ENCODE measurements at places on chromosomes 13 and 19.

- no peak for DNase-seq
These were observed 179.8 kb downstream of the COG6 start for GRCh38 chr13:39835253-39835652.

DNA sequence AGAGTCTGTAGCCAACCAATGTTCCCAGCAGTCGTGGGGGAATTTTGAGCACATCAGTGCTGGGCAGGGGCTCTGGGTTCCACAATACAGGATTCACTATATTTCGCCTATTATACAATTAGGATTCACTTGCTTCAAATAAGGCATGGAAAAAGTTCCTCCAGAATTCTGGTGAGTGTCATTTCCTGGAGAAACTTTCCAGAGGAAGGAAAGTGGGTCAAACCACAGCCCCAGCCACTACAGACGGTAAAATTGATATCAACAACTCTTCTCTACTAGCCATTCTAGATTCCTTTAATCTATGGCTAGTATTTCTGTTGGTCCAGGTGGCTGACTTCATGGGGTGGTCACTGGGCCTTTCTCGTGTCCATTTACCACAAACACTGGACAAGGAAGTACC is 10.5 kb downstream of the MYCBP2 start:
- no peak for DNase-seq

- no peak for DNase-seq
These were observed 24.3 kb downstream of the LRFN3 start for GRCh38 chr19:35960432-35960972.

GRCh38 chr13:76886005-76886291 is 257 bp downstream of the KCTD12 start:
- no peak for DNase-seq

GRCh38 chr19:34504809-34505291 is 23.3 kb downstream of the WTIP start:
- no peak for DNase-seq

GRCh38 chr13:32932376-32932775 is 83.8 kb upstream of the KL start:
- peak; percentile 32 for DNase-seq

DNA sequence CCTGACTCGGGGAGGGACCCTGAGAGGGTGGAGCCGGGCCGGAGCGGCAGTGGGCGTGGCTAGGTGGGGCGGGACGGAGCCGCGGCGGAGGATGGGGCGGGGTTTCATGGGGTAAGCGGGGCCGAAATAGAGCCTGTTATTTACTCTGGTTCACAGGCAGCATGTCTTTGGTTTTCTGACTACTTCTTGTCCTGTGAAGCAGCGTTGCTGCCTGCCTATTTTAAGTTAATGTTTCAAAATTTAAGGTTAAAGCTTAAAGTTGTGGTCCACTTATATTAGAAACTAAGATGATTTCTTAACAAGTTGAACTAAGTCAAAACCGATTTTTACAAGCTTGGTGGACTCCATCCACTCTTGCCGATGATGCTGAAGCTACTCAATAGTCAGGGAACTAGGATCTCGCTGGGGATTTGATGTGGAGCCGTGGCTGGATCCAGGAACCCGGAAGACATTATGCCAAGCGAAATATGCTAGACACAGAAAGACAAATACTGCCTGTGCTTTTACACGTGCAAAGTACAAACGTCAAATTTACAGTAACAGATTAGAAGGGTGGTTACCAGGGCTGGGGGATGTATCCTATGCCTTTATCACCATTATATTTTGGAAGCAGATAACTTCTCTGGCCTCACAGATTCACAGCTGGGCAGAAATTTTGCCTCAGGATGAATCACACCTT is 433 bp upstream of the ZNF616 start:
- DNase-seq: no peak

- peak; percentile 40 for DNase-seq
These were observed 65.2 kb downstream of the TEX26 start for GRCh38 chr13:30997697-30998096.

DNA sequence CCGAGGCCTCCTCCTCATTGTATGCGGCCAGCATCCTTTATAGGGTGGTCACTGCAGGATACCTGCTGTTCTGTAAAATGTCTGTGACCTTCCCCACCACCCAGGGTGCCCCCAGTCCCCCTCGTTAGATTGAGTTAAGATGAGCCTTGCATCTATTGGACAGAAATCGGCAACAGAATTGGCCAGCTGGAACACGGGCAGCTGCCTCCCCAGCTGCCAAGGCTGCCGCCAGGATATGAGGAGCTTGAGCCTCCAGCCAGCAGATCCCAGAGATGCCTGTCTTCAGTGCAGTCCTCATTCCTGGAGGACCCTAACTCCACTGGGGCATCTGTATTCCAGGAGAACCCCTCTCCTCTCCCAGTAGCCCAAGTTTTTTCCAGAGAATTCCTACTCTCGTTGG is 463.0 kb downstream of the TSHZ3 start:
- DNase-seq: no peak

GRCh38 chr19:18414504-18415177 is 4.6 kb upstream of the SSBP4 start:
- peak; percentile 34 for DNase-seq

- DNase-seq: peak; percentile 7
These were observed 943 bp downstream of the SLAIN1 start for GRCh38 chr13:77698201-77699058.

DNA sequence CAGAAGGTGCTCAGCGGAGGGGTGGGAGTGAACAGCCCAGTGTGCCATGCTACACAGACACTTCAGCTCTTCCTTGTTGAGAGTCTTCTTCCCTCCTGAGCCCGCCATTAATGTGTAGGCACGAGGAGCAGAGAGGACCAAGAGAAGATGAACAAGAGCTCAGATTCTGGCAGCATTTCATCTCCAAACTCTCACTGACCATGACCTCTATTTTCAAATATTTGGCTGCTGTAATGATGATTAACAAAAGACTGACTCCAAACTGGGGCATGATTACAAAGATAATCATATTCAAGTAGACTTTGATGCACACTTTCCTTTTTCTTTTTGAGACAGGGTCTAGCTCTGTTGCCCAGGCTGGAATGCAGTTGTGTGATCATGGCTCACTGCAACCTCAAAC is 236.5 kb downstream of the DCLK1 start:
- DNase-seq: no peak

DNA sequence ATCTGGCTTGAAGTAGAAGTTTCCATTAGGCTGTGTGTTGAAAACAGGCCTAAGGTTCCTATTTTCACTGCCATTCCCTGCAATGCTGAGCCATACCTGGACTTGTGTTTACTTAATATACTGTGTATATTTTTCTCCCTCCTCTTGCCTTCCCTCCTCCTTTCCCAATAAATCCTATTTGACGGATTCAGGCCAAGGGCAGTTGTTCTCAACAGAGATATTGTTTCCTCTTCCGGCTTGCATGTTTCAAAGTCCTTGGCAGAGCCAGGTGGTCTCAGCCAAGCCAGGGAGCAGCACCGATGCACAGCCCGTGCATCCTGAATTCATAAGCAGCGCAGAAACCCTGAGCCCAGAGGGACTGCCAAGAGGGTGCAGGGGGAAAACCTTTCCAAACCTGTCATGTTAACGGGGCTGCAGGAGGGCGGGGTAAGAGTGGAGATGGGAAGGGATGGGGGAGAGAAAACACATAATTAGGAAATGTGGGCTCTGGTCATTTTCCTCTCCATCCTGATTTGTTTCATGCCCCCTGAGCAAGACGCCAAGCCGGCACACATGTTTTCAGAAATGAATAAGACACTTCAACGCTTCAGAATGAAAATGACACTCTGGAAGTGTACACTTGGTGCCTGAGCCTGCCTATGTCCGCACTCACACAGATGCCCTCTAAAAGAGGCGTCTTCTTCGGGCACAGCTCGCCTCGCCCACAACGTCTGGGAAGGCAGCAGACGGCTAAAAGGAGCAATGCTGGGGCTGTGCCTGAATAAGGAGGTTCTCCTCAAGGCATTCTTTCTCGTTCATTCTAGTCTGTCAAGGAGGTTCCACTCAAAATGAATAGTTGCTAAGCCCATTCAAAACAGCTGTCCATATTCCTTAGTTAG is 149.3 kb upstream of the UBL3 start:
- DNase-seq: no peak

DNA sequence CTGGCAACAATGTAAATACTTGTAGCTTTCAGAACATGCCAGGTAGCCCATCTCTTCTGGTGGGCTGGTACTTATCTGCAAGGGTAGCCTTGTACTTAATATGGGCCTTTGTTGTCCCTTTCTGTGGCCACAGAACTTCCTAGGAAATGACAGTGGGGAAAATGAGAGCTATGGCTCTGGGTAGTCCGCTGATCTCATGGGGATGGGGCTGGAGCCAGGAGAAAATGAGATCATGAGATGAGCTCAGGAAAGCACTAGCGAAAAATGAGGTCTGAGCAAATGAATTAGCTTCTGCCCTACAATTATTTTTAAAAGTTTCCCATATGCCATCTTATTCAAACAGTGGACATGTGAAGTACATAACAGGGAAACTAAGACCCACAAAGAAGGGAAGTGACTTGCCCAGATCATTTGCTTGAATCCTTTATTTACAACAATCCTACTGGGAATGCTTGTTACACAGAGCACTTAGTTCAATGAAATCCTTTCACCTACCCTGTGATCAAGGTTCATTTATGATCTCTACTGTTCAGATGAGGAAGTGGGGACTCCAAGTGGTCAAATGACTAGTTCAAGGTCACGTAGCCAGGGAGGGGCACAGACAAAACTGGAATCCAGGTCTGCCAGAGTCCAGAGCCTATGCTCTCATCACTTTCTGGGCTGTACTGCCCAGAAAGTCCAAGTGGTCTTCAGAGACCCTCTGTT is 87.1 kb downstream of the PTPRS start:
- peak; percentile 28 for DNase-seq

- DNase-seq: peak; percentile 33
These were observed 90.2 kb upstream of the RNF113B start for GRCh38 chr13:98267080-98267912.
